Skin of body (tissue), 3 donors: ENCODE measurements at places on chromosomes 2 and 18. TPM values are rescaled to one million over a fixed set of nuclear protein-coding genes. Genes with fewer than 3 reads are reported as not detected.

GRCh38 chr2:168850846-168851245, 39.4 kb downstream of the SPC25 start:
- no peak for DNase-seq

DNA sequence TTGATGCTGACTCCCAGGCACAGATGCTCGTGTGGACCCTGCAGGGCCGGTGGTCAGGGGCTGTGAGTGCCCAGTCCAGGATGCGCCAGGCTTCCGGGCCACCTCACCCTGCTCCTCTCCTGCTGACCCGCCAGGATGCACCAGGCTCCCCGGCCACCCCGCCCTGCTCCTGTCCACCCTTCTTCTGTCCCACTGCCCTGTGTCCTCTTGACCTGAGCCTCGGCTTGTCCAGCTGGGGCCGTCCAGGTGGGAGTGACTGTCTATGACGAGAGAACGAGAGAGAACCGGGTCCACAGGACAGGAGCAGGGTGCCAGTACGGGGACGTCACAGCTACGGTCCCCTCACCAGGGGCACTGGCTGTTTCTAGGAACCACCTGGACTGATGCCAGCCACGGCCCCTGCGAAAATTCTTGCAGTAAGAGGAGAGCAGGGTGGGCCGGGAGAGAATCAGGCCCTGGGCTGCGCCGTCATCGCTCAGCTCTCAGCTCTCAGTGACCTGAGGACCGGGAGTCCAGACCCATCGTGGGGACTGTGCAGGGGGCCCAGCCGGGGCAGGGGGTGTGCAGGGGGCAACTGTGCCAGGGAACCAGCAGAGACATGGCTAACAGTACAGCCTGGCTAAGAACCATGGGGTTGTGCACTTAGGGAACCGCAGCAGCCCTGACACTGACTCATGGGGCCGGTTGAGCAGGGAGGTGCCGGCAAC, 12.9 kb upstream of the NFATC1 start:
- DNase-seq, result no peak

- no peak for DNase-seq
Measured at GRCh38 chr2:157192445-157193423, 64.8 kb upstream of the GALNT5 start.

Gene NEU4
- total RNA-seq, result 0.30 TPM

- no peak for DNase-seq
Measured at GRCh38 chr2:173056705-173057364, 18.8 kb upstream of the MAP3K20 start.

GRCh38 chr2:72338076-72338475, 190.4 kb upstream of the CYP26B1 start:
- no peak for DNase-seq

DNA sequence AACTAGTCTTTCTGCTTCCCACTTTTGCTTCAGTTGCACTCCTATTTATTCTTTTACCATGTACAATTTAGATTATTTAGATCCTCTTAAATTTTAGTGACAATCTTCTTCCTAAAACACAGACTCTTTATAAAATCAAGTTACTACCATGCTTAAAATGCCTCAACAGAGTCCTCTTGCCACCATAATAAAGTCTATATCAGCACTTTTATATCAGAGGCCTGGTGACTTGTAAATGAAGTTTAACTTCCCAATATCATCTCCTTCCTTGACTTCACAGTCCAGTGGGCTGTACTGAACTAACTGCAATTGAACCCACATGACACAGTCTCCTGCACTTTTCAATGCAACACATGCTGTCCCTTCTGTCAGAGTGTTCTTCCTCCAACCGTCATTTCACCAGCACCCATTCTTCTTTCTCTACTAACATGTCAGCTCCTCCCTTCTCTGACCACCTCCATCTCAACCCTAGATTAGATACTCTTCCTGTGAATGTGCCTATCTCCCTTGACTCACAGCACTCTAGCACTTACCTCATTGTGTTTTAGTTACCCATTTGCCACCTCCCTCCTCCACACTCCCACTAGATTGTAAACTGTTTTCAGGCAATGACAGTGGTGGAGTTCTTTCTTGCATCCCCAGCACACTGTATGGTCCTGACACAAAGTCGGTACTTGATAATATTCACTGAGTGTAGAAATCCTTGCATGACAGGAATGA, 414.9 kb downstream of the SATB2 start:
- DNase-seq, result no peak

DNA sequence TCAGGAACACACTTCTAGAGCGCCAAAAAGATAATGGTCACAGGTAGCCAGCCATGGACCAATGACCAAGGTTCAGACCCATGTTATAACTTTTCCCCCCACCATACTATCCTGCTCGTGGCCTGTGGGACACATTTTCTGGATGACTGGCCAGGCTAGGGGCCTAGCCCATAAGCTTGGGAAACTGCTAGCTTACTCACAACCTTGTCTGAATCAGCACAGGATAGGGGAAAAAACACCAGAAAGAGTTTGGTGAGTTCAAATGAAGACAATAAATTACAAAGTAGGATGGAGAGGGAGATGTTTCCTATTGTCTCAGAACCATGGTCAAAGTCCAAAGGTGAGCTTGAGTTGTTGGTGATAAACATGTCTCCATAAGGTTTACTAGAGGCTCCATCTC, 156.3 kb upstream of the CCDC68 start:
- no peak for DNase-seq

DNA sequence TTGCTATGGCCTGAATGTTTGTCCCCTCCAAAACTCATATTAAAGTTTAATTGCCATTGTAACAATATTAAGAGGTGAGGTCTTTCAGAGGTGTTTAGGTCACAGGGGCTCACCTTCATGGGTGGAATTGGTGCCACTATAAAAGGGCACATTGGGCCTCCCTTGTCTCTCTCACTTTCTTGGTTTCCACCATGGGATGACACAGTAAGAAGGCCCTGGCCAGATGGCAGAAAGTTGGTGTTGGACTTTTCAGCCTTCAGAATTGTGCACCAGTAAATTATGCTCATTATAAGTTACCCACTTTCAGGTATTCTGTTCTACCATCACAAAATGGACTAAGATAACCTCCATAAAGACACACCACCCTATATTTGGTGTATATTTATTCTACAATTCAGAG, 102.1 kb downstream of the KLHL14 start:
- no peak for DNase-seq

- DNase-seq, result peak; percentile 19
Measured at GRCh38 chr18:8696749-8697211, 8.6 kb upstream of the MTCL1 start.

GRCh38 chr18:78770139-78770822, 209.3 kb upstream of the SALL3 start:
- DNase-seq, result no peak

GRCh38 chr2:233081232-233081730, 21.1 kb downstream of the INPP5D start:
- no peak for DNase-seq

Gene UPP2
- total RNA-seq, result not detected
